ENCODE measurements at places on chromosomes 5 and 9. TPM values are rescaled to one million over a fixed set of nuclear protein-coding genes. Genes with fewer than 3 reads are reported as not detected.

Gene CDH18
- total RNA-seq = not detected

Gene TEX48
- total RNA-seq = not detected

Gene MYOZ3
- total RNA-seq = 4.6 TPM

Gene CATSPER3
- 0.81 TPM for total RNA-seq

Gene TUSC1
- 8.8 TPM for total RNA-seq

Gene MACROH2A1
- total RNA-seq = 92.8 TPM

Gene TAF11L10
- total RNA-seq = not detected

Gene TMEFF1
- 0.34 TPM for total RNA-seq

Gene NR6A1
- total RNA-seq = 2.0 TPM

Gene MED27
- 19.1 TPM for total RNA-seq

Gene ZFP37
- 1.2 TPM for total RNA-seq
